Large intestine (tissue), 12 donors: ENCODE measurements at places on chromosomes 6 and 20. TPM values are rescaled to one million over a fixed set of nuclear protein-coding genes. Genes with fewer than 3 reads are reported as not detected.

CFAP61 gene
- polyA plus RNA-seq: 0.36 TPM

RPS6KA2 gene
- polyA plus RNA-seq: 12.5 TPM

OLIG3 gene
- not detected for polyA plus RNA-seq

REM1 gene
- 2.8 TPM for polyA plus RNA-seq

GSTA1 gene
- polyA plus RNA-seq: 311 TPM
